ENCODE measurements at places on chromosomes 2 and 18.

- no peak for DNase-seq
Measured at GRCh38 chr18:66999003-66999402, 395.1 kb upstream of the CDH19 start.

- no peak for DNase-seq
Measured at GRCh38 chr2:46196871-46197462, 100.2 kb upstream of the EPAS1 start.

- DNase-seq = peak; percentile 16
Measured at GRCh38 chr18:11733031-11733430, 44.0 kb downstream of the GNAL start.

DNA sequence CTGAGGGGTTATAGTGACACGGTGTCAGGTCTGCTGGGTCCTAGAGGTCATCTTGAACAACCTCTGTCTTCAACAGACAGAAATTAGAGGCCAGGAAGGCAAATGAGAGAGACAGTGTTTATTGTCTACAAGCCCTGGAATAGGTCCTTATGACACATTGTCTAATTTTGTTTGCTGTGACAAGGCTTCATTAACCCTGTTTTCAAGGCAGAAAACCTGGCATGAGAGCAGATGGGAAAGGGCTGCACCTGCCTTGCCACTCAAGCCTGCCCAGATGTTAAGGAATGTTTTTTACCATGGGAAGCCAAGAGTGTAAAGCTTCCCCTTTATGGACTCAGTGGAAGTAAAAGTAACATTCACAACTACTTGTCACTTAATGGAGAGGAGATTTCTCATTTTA is 275.3 kb downstream of the KCNS3 start:
- no peak for DNase-seq

DNA sequence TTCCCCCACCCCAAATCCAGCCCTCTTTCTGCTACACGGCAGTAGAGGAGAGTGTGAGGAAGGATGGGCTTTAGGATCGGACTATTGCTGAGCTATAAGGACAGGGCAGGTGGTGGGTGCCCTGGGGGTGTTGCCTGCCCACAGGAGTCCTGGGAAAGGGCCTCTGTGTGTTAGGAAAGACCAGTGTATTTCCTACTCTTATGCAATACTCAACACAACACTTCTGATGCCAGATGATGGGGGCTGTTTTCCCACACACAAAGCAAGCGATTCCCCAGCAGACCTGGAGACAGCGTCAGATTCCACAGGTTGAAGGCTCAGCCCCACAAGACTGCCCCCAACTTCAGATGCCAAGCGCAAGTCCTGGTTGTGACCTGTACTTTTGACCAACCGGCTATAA is 91.0 kb upstream of the LCLAT1 start:
- no peak for DNase-seq

DNA sequence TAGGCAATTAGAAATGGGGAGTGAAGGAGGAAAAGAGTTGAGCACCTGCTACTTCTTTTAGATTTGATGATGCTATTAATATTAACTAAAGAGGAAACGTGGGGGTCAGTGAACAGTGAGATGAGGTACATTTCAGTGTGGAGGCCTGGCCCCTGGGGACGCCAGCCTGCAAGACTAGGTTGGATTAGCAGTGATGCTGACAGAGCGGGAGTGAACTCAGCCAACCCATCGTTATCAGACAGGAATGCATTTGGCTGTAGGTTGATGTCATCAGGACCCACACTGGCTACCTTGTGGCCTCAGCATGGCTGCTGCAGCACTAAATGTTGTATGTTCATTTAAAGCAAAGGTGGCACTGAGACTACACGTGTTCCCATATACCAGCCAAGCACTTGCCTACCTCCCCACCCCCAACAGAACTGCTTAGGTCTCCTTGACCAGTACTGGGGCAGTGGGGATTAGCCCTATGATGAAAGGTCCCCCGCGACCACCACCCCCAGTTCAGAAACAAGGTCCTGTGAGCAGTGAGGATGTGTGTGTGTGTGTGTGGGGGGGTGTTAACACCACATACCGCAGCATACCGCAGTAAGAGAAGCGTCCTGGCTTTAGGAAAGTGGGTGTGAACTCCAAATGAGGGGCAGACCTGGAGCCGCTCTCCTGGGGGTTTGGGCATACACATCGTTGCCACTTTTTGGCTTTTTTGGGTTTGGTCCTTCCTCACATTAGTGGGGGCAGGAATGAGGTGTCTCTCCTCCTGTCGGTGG is 26.0 kb downstream of the DGKD start:
- DNase-seq = no peak

GRCh38 chr2:118387509-118387908 is 299.2 kb downstream of the INSIG2 start:
- no peak for DNase-seq

DNA sequence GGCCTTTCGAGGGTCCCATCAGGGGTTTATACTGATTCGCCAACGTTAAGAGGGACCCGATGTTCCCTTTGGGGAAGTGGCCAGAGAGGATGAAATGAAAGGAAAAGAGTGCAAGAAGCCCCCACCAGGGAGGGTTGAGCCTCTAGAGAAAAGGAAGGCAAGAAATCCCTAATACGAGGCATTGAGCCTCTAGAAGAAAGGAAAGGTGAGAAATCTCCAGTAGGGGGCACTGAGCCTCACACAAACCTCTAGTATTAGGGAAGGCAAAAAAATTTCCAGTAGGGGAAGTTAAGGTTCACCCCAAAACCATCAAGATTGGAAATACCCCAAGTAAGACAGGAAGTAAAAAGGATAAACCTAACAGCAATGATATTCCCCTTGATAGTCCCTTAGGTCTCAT is 9.8 kb upstream of the SAP130 start:
- no peak for DNase-seq

- DNase-seq = no peak
Measured at GRCh38 chr2:201378496-201379397, 21.6 kb upstream of the FLACC1 start.

GRCh38 chr2:132562245-132562644 is 107.8 kb downstream of the LYPD1 start:
- DNase-seq = no peak

- DNase-seq = no peak
Measured at GRCh38 chr2:173874894-173875237, 90.3 kb downstream of the SP3 start.

DNA sequence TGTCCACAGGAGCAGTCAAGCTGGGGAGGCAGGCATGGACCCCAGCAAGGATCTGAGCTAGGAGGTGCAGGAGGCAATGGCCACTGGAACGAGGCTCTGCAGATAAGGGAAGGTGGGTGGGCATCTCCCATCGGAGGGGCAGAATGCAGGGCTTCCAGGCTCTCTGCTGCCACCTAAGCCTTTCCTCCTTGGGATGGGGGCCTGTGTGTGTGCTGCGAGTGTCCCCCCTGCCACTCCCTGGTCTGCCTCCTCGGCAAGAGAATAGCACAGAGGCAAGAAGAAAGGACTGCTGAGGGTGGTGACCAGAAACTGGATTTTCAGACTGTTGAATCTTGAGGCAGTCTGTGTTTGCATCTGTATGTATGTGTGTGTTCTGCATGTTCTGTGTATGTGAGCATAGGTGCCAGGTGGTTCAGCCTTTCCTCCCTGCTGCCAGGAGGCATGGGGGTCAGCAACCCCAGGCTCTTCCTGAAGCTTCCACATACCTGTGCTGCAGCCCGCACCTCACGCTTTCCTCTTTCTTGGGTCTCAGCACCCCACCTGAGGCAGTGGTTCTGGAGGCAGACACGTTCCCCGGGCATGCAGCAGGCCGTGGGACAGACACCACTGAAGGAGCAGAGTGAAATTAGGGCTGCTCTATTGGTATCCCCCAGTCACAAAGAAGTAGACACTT is 86.7 kb downstream of the EPAS1 start:
- no peak for DNase-seq

DNA sequence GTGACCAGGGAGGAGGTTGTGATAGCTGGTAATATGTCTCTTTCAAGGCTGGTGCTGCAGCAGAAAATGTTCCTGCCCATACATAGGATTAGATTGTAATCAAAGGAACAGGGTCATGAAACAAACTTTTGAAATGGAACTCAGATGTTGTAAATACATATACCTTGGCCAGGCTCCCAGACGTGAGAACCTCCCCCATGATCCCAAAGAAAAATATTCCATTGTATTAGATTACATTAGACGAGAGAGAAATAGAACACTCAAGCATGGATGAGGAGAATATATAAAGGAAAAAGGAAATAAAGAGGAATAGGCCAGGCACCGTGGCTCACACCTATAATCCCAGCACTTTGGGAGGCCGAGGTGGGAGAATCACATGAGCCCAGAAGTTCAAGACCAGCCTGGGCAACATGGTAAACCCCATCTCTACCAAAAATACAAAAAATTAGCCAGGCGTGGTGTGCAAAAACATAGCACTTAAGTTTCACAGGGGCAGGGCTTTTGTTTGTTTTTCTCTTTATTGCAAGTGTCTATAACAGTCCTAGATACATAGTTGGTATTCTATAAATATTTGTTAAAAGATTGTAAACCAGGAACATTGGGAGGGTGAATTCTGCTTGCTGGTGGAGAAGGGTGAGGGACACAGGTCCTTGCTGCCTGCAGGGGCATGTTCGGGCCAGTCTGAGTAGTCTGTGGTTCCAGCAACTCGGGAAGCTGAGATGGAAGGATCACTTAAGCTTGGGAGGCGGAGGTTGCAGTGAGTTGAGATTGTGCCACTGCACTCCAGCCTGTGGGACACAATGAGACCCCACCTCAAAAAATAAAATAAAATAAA is 52.8 kb downstream of the RPL37A start:
- no peak for DNase-seq

GRCh38 chr18:23528580-23529472 is 25.5 kb downstream of the RMC1 start:
- no peak for DNase-seq

Data from stimulated activated CD8-positive, alpha-beta memory T cell treated with anti-CD3 and anti-CD28 coated beads, Interleukin-4, amount 100 ng/mL, for 1 hour (primary cell).